Muscle of leg (tissue), 16 donors: ENCODE measurements at places on chromosomes 4 and X.

DNA sequence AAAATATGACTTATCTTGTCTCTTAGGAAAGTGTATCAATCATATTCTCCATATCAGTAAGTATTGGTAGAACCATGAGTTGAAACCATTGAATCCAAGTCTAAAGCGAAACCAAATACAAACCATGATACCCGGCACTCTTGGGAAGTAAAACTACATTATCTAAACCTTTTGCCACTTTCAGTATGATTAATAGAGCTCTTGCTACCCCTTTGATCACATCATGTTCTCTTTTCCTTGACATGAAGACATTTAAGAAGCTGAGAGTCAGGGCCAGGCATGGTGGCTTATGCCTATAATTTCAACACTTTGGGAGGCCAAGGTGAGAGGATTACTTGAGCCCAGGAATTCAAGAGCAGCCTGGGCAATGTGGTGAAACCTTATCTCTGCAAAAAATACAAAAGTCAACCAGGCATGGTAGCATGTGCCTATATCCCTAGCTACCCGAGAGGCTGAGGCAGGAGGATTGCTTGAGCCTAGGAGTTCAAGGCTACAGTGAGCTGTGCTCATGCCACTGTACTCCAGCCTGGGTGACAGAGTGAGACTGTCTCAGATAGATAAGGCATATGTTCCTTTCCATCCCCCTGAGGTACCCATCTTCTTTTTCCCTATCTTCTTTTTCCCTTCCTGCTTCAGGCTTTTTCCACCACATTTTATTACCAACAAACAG is 45.4 kb downstream of the CEP135 start:
- no peak for DNase-seq

- no peak for DNase-seq
Observed at GRCh38 chr4:172393220-172393619, 580.0 kb downstream of the GALNTL6 start.

DNA sequence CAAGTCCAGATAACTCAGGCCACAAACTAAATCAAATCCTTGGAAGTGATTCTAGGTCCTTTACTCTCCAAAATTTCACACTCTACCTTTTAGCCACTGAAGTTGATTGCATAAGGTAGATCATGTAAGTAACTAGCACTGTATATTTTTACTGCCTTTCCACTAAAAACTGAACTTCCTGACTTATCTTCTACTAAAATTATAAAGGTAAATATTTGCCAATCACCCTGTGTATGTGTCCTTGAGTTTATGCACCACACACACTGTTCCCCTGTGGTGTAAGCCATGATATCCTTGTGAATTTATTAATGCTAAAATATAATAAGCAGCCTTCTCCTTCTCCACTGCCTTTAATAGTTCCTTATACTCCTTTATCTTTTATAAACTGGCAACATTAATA is 25.6 kb downstream of the RPS6KA6 start:
- DNase-seq, result no peak

- no peak for DNase-seq
Observed at GRCh38 chrX:102866981-102867656, 70.0 kb upstream of the RAB40AL start.

DNA sequence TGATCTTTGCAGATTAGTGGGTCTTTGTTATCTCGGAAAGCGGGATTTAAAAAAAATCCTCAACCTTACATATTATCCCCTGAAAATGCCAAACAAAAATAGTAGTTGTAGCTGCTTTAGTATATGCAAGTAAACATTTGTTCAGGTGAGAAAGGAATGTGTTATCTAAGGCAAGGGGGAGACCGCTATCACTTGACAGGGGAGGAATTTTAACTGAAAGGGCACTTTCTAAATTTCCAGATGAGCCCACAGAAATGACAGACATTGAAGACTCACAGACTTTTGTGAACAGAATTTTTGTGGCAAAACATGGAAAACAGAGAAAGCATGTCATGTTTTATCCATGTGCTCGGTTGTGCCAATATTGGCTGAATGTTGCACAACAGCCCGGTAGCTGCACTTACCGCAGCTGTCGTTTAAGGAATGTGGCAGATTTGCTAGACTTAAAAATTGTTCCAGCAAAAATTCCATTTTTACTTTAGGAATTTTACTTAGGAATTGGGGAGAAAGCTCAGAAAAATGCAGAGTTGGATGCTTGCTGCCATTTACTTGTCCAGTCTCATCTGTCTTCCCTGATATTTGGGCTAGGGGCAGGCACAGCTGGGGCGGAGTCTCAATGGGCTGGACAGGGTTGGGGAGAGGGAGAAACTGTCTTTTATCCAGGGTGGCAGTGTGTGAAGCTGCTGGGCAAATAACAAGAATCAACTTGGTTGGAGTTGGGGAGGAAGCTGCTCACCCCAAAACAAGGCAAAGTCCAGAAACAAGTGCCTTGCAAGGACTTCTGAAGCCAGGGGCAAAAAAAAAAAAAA is 94.6 kb upstream of the RPS6KA3 start:
- peak; percentile 31 for DNase-seq

GRCh38 chr4:55866973-55867574 is 13.6 kb downstream of the EXOC1 start:
- peak; percentile 69 for DNase-seq

- DNase-seq, result no peak
Observed at GRCh38 chr4:80507507-80507906, 172.0 kb downstream of the CFAP299 start.

GRCh38 chrX:70046978-70047377 is 2.8 kb downstream of the AWAT2 start:
- DNase-seq, result no peak
